Skin of body (tissue), 3 donors: ENCODE measurements at places on chromosomes 11 and 22. TPM values are rescaled to one million over a fixed set of nuclear protein-coding genes. Genes with fewer than 3 reads are reported as not detected.

Gene ZBTB16
- 25.6 TPM for total RNA-seq

Gene HTR3A
- total RNA-seq: 0.99 TPM

Gene DTX4
- total RNA-seq: 14.3 TPM

Gene HEPACAM
- total RNA-seq: 3.6 TPM

Gene GRAP2
- total RNA-seq: 3.5 TPM

Gene LARGE2
- 6.8 TPM for total RNA-seq

Gene SCYL1
- total RNA-seq: 30.2 TPM

Gene KDM4D
- total RNA-seq: 0.59 TPM

Gene OR10A3
- total RNA-seq: not detected

Gene FGF19
- total RNA-seq: 0.49 TPM

Gene OR4C45
- total RNA-seq: not detected

Gene IL10RA
- total RNA-seq: 9.1 TPM

Gene KCNJ11
- total RNA-seq: 4.6 TPM

Gene CDC42EP1
- 8.9 TPM for total RNA-seq
